Stimulated activated CD4-positive, alpha-beta T cell treated with anti-CD3 and anti-CD28 coated beads, Interleukin-15, amount 100 ng/mL, for 1 hour (primary cell): ENCODE measurements at places on chromosomes 4 and X.

- no peak for DNase-seq
These were observed 20.8 kb downstream of the ARHGEF6 start for GRCh38 chrX:136759968-136760367.

GRCh38 chr4:52911684-52912294 lies 49.7 kb downstream of the RASL11B start:
- DNase-seq: peak; percentile 27

DNA sequence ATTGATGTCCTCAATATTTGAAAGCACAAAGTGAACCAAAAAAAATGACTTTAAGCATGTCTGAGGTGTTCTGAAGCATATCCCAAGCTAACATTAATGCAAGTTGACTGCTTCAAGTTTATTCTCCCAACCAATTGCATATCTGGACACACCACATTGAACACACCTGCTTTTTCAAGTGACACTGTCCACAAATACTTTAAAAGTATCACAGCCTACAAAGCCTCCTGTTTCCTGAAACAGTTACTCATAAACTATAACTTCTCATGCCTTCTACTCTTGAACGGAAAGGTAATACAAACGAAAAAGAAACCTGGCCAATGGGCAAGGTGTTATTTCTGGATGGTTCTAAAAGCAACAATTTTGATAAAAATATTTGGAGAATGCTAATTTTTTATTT lies 1.1 kb downstream of the CDKL2 start:
- DNase-seq: no peak

GRCh38 chrX:12580548-12580947 lies 210.7 kb upstream of the PRPS2 start:
- DNase-seq: no peak

DNA sequence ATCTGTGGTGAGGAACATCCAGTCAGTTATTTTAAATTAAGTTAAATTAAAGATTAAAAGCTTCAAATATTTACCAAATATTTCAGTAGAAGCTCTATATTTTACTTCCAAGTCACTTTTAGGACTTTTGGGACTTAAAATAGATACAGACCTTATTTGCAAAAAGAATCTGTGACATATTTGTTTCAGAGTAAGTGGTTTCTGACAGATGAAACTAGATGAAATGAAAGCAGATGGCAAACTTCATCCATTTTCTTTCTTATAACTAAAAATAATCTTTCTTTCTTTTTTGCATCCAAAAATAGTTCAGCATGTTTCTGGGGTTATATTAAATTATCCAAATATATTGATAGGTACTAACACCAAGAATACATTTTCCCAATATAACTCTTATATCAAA lies 6.6 kb upstream of the UTP3 start:
- no peak for DNase-seq

DNA sequence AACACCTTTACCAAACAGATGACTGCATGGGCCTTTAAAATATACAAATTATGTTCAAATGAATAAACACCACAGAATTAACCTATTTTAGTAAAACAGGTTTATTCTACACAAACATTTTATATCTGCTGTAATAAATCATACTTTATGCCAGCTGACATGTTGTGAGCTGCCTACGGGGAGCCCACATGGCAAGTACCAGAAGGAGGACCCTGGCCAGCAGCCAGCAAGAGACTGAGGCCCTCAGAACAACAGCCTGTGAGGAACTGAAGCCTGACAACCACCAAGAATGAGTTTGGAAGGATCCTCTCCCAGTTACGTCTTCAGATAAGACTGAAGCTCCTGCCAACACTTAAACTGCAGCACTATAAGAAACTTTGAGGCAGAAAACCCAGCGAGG lies 377.0 kb downstream of the PDGFC start:
- no peak for DNase-seq

DNA sequence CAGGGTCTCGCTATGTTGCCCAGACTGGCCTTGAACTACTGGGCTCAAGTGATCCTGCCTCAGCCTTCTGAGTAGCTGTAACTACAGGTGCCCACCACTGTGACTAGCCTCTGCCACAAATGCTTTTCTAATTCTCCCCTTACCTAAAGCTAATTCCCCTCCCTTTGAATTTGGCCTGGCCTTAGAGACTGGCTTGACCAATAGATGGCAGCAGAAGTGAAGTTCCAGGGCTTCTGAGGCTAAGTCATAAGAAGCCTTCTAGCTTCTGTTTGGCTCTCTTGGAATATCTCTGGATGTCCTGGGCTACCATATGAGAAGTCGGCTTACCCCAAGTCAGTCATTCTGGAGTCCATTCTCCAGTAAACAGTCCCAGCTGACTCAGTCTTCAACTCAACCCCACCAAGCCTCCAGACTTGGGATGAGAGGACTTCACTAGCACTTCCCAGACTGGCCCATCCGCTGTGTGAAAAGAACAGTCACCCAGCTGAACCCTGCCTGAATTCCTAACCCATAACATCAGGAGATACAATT lies 61.0 kb downstream of the HPRT1 start:
- DNase-seq: no peak

DNA sequence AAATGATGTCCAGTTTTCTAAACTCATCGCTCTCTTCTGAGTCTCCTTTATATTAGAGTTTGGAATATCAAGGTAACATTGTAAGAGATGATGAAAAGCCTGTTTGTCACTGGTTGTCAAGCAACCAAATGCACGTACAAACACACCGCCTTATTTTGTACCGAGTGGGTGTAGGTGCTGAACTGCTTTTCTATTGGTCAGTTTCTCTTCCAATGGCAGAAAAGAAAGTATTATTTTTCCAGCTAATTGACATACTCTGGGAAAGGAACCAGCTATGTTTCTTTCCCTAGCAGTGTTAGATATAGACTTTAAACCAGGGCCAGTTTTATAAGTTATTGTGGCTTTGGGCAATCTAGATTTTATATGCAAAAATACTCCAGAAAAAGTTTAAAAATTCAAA lies 6.6 kb upstream of the PPM1K start:
- no peak for DNase-seq

GRCh38 chrX:35507701-35508100 lies 290.4 kb upstream of the MAGEB16 start:
- no peak for DNase-seq

- DNase-seq: no peak
These were observed 57.4 kb downstream of the LGI2 start for GRCh38 chr4:24973404-24973746.

GRCh38 chr4:85968945-85969819 lies 390.7 kb downstream of the MAPK10 start:
- no peak for DNase-seq

DNA sequence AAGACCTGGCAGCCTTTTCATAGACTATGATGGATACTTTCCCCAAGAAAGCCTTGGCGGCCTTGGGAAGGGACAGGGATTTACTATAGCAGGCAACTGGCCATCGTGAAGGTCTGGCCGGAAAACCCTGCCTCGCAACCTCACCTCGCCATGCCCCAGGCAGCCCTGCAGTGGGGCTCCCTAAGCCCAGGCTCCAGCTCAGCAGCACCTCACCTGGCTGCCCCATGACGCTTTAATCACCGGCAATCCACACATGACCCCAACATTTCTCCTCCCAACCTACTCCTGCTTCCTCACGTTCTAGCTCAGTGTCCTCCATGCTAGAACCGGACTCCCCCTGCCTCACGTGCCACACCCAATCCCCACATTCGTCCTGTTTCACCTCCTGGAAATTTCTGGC lies 82.4 kb downstream of the NSUN7 start:
- DNase-seq: no peak
